Thyroid gland (tissue), 4 donors: ENCODE measurements at places on chromosomes 3 and 15. TPM values are rescaled to one million over a fixed set of nuclear protein-coding genes. Genes with fewer than 3 reads are reported as not detected.
A peak's percentile ranks its signal among the peaks of the same experiment; 100 is the strongest.

Gene UROC1
- not detected for total RNA-seq

Gene CELF6
- 9.8 TPM for total RNA-seq

Gene RETNLB
- total RNA-seq: not detected

- no peaks in the 10 kb centered on the region for H3K27me3 ChIP-seq
- peak; percentile 58 for DNase-seq
- H3K4me1 ChIP-seq: no peaks in the 10 kb centered on the region
- H3K36me3 ChIP-seq: no peaks in the 10 kb centered on the region
These were observed 20.1 kb downstream of the KBTBD8 start for GRCh38 chr3:67018105-67018788.

GRCh38 chr3:34175636-34176176, 377.3 kb downstream of the PDCD6IP start:
- no peak for DNase-seq
- no peak overlapping the region for H3K4me3 ChIP-seq
- H3K27ac ChIP-seq: no peak overlapping the region

GRCh38 chr3:3693593-3693992, 105.6 kb upstream of the LRRN1 start:
- H3K27ac ChIP-seq: no peak overlapping the region
- H3K4me3 ChIP-seq: no peak overlapping the region
- H3K4me1 ChIP-seq: no peaks in the 10 kb centered on the region
- no peak for DNase-seq
- H3K27me3 ChIP-seq: no peaks in the 10 kb centered on the region
- H3K36me3 ChIP-seq: no peaks in the 10 kb centered on the region

- H3K27ac ChIP-seq: no peak overlapping the region
- DNase-seq: no peak
- H3K4me3 ChIP-seq: no peak overlapping the region
- H3K36me3 ChIP-seq: peaks cover 20% of the 10 kb centered on the region
These were observed 6.5 kb downstream of the ZNF589 start for GRCh38 chr3:48247401-48247811.

GRCh38 chr15:79376383-79376782, 55.8 kb upstream of the MINAR1 start:
- H3K36me3 ChIP-seq: no peaks in the 10 kb centered on the region
- H3K27me3 ChIP-seq: no peaks in the 10 kb centered on the region
- peaks cover 3% of the 10 kb centered on the region for H3K4me1 ChIP-seq
- no peak overlapping the region for H3K4me3 ChIP-seq

Gene LINGO1
- 1.0 TPM for total RNA-seq

GRCh38 chr3:99211309-99211708, 309.8 kb upstream of the DCBLD2 start:
- no peaks in the 10 kb centered on the region for H3K36me3 ChIP-seq
- H3K4me1 ChIP-seq: peaks cover 19% of the 10 kb centered on the region
- no peak overlapping the region for H3K27ac ChIP-seq
- H3K4me3 ChIP-seq: no peak overlapping the region
- no peak for DNase-seq
- no peaks in the 10 kb centered on the region for H3K27me3 ChIP-seq

Gene LEKR1
- total RNA-seq: 7.1 TPM

GRCh38 chr3:126472277-126473006, 3.2 kb downstream of the ZXDC start:
- H3K27me3 ChIP-seq: no peaks in the 10 kb centered on the region
- peaks cover 36% of the 10 kb centered on the region for H3K36me3 ChIP-seq
- no peak overlapping the region for H3K27ac ChIP-seq
- DNase-seq: peak; percentile 51

Gene SNTN
- not detected for total RNA-seq

- no peaks in the 10 kb centered on the region for H3K36me3 ChIP-seq
- DNase-seq: no peak
- no peak overlapping the region for H3K27ac ChIP-seq
These were observed 199.8 kb downstream of the TCF12 start for GRCh38 chr15:57118013-57118799.

- H3K4me3 ChIP-seq: no peak overlapping the region
- H3K27ac ChIP-seq: no peak overlapping the region
- H3K27me3 ChIP-seq: no peaks in the 10 kb centered on the region
- no peaks in the 10 kb centered on the region for H3K4me1 ChIP-seq
These were observed 137.9 kb downstream of the SNRPN start for GRCh38 chr15:25092661-25093060.

GRCh38 chr3:10707400-10708215, 108.4 kb upstream of the SLC6A11 start:
- no peak for DNase-seq
- H3K27ac ChIP-seq: no peak overlapping the region
- peaks cover 9% of the 10 kb centered on the region for H3K27me3 ChIP-seq
- H3K4me1 ChIP-seq: no peaks in the 10 kb centered on the region
- no peaks in the 10 kb centered on the region for H3K36me3 ChIP-seq
- H3K4me3 ChIP-seq: no peak overlapping the region

DNA sequence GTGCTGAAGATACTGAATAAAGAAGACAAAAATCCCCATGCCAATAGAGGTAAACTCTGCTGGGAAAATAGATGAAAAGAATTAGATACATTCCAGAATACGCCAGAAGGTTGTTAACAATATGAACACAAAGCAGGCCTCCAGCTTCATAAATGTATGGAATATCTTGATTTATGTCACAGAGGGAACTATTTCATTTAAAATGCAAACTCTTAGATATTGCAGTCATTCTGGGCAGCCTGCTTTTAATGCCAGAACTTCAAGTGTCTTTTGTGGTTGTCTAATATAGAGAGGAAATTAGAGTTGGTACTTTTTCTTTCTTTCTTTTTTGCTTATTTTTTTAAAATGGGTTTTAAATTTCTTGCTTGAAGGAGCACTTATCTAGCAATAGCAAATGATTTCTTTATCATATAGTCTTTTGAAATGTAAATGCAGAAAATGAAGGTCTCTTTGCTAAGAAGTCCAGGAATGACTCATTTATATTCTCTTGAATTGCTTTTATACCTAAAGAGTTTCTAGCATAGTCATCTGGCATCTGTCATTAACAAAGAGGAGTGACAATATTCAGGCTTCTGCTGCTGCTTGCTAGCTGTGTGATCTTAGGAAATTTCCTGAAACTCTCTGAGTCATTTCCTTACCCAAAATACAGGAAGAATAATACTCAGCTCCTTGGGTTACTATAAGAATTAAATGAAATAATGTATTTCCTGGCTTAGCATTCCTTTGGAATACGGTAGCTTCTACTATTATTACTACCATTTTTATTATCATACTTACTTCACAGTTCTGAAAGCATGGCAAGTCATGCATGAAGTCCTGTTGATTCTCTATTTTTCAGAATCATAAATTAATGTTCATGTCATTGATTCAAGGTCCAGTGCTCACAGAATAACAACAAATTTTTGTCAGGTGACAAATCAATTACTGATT, 527.6 kb downstream of the DIPK2A start:
- H3K4me3 ChIP-seq: no peak overlapping the region
- H3K4me1 ChIP-seq: no peaks in the 10 kb centered on the region
- H3K27ac ChIP-seq: no peak overlapping the region
- no peaks in the 10 kb centered on the region for H3K27me3 ChIP-seq

- H3K27ac ChIP-seq: no peak overlapping the region
- no peaks in the 10 kb centered on the region for H3K27me3 ChIP-seq
- H3K4me1 ChIP-seq: no peaks in the 10 kb centered on the region
- H3K4me3 ChIP-seq: no peak overlapping the region
- no peaks in the 10 kb centered on the region for H3K36me3 ChIP-seq
- DNase-seq: no peak
These were observed 83.1 kb downstream of the CACNA1D start for GRCh38 chr3:53577506-53577905.

GRCh38 chr3:133171831-133172230, 133.6 kb downstream of the TMEM108 start:
- no peaks in the 10 kb centered on the region for H3K27me3 ChIP-seq
- H3K4me1 ChIP-seq: no peaks in the 10 kb centered on the region
- DNase-seq: no peak
- no peaks in the 10 kb centered on the region for H3K36me3 ChIP-seq

DNA sequence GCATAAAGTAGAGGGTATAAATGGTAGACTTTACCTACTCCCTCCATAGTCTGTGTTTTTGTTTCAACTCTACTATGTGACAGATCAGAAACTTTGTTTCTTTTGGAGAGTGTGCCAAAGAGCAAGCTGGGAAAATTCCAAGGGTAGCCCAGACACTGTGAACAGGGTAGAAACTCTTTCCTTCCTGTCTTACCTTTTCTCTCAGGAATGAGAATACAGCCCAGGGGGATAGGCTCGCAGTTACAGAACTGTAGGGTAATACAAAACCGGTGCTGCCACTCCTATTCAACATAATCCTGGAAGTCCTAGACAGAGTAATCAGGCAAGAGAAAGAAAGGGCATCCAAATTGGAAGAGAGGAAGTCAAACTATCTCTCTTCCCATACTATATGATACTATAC, 256.3 kb downstream of the CPNE4 start:
- H3K27me3 ChIP-seq: no peaks in the 10 kb centered on the region
- DNase-seq: no peak
- no peaks in the 10 kb centered on the region for H3K36me3 ChIP-seq
- no peaks in the 10 kb centered on the region for H3K4me1 ChIP-seq
- no peak overlapping the region for H3K4me3 ChIP-seq

- H3K27ac ChIP-seq: no peak overlapping the region
- peaks cover 3% of the 10 kb centered on the region for H3K36me3 ChIP-seq
- peaks cover 2% of the 10 kb centered on the region for H3K4me1 ChIP-seq
- H3K4me3 ChIP-seq: no peak overlapping the region
These were observed 3.1 kb upstream of the TATDN2 start for GRCh38 chr3:10245081-10245712.

- H3K4me1 ChIP-seq: peaks cover 72% of the 10 kb centered on the region
- no peaks in the 10 kb centered on the region for H3K27me3 ChIP-seq
- H3K27ac ChIP-seq: no peak overlapping the region
- no peaks in the 10 kb centered on the region for H3K36me3 ChIP-seq
- DNase-seq: peak; percentile 37
- H3K4me3 ChIP-seq: no peak overlapping the region
These were observed 1.9 kb upstream of the ALS2CL start for GRCh38 chr3:46695177-46695961.

DNA sequence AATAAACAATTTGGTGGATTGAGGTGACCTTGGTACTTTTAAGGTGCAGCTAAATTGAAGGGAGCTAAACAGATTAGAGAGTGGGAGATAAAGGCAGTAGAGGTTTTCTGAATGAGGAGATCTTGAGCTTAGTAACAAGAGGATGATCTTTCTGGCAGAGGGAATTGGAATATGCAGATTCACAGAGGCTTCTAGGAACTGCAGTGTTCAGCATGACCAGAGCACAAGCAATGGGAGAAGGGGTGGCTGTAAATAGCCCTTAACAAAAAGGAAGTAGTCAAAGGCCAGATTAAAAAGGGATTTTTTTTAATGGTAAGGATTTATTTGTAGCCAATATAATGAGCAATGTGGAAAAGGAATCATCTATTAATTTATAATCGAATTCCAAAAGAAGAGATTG, 5.7 kb upstream of the BNIP2 start:
- no peak overlapping the region for H3K4me3 ChIP-seq
- no peaks in the 10 kb centered on the region for H3K36me3 ChIP-seq
- H3K27me3 ChIP-seq: no peaks in the 10 kb centered on the region
- H3K27ac ChIP-seq: no peak overlapping the region
